ENCODE measurements at places on chromosomes 7 and 10.

DNA sequence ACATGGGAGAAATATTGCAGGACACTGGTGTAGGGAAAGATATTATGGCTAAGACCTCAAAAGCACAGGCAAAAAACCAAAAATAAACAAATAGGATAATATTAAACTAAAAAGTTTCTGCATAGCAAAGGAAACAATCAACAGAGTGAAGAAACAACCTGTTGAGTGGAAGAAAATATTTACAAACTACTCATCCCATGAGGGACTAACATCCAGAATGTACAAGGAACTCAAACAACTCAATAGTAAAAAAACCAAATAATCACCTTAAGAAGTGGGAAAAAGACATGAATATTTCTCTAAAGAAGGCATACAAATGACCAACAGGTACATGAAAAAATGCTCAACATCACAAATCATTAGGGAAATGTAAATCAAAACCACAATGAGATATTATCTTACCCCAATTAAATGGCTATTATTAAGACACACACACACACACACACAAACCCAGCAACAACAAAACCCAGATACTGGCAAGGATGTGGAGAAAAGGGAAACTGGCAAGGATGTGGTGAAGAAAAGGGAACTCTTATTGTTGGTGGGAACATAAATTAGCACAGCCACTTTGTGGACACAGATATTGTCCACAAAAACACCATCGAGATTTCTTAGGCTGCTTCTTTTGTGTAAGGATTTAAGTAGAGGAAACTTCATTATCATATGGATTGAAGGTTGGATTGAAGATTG lies 9.8 kb upstream of the RAB18 start:
- no peak for DNase-seq

- no peak for DNase-seq
Measured at GRCh38 chr7:1758028-1758858, 88.2 kb downstream of the ELFN1 start.

GRCh38 chr7:33487998-33488682 lies 358.8 kb downstream of the BBS9 start:
- DNase-seq, result no peak

- DNase-seq, result no peak
Measured at GRCh38 chr7:108014215-108014614, 11.3 kb upstream of the LAMB1 start.

DNA sequence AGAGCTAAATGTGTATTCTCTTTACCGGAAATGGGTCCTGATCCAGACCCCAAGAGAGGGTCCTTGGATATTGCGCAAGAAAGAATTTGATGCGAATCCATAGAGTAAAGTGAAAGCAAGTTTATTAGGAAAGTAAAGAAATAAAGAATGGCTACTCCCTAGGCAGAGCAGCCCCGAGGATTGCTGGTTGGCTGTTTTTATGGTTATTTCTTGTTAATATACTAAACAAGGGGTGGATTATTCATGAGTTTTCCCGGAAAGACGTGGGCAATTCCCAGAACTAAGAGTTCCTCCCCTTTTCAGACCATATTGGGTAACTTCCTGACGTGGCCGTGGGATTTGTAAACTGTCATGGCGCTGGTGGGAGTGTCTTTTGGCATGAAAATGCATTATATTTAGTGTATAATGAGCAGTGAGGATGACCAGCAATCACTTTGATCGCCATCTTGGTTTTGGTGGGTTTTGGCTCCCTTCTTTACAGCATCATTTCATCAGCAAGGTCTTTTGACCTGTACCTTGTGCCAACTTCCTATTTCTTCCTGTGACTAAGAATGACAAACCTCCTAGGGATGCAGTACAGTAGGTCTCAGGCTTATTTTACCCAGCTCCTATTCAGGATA lies 60.4 kb downstream of the ARL4A start:
- DNase-seq, result no peak

GRCh38 chr10:82750538-82750937 lies 875.5 kb downstream of the NRG3 start:
- no peak for DNase-seq
